ENCODE measurements at places on chromosomes 6 and 20.

- DNase-seq, result no peak
Observed at GRCh38 chr6:37399795-37400490, 33.1 kb upstream of the CMTR1 start.

- DNase-seq, result no peak
Observed at GRCh38 chr6:117215353-117216090, 49.8 kb upstream of the VGLL2 start.

DNA sequence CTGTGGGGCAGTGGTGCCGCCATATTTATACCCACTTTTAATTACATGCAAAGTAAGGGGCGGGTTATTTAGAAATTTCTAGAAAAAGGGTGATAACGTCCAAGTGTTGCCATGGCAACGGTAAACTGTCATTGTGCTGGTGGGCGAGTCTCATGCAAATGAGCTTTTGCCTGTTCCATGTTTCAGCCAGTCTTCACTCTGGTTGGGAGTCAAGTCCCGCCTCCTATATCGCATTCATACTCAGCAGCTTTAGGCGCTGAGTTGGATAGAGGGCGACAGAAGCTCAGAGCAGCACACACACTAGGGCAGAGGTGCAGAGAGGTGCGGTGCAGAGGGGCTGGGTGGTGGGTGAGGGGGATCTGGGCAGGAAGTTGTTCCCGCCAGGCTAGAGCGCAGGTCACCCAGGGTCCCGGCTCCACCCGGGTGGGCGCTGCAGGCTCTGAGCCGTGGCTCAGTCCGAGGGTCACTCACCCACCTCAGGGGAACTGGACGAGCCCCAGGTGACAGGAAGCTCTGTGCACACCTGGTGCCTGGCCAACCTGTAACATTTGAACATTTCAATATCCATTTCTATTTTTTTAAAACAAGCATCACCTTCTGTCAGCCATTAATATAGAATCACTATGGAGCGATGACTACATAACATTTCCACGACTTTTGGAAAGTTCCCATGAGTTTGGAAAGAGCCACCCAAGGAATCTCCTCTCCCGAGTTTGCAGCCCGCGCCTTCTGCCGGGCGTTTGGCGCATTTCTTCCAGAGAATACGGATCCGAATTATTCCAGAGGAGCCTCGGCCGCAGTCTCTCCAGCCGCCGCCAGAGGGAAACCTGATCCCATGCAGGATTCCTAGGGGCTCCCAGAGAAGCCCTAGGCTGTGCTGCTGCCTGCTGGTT, 89.1 kb upstream of the PHACTR3 start:
- DNase-seq, result no peak

GRCh38 chr6:138724015-138724414, 49.6 kb upstream of the CCDC28A start:
- DNase-seq, result no peak

Measured in activated CD4-positive, alpha-beta T cell treated with anti-CD3 and anti-CD28 coated beads, Interleukin-2, amount 50 U/mL, for 24 hours (primary cell).